ENCODE measurements at places on chromosomes 6 and 20.

DNA sequence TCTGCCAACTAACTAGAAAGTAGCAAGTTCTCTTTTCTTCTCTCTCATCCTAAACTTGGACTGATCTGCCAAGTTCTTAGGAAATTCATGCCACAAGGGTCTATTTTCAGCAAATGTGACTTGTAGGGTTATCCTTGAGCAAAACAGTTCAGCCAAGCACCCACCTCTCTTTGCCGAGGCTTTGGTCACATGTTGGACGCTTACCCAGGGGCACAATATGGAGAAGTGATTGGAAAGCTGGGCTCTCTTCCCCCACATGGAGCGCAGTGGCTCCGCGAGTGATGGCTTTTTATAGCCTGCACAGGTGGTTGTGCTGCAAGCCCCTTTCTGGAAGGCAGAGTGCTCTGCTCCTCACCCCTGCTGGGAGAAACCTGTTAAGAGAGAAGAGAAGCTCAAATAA lies 47.7 kb upstream of the FNDC1 start:
- no peak for DNase-seq

- no peak for DNase-seq
Measured at GRCh38 chr20:11281240-11281639, 607.4 kb upstream of the JAG1 start.

DNA sequence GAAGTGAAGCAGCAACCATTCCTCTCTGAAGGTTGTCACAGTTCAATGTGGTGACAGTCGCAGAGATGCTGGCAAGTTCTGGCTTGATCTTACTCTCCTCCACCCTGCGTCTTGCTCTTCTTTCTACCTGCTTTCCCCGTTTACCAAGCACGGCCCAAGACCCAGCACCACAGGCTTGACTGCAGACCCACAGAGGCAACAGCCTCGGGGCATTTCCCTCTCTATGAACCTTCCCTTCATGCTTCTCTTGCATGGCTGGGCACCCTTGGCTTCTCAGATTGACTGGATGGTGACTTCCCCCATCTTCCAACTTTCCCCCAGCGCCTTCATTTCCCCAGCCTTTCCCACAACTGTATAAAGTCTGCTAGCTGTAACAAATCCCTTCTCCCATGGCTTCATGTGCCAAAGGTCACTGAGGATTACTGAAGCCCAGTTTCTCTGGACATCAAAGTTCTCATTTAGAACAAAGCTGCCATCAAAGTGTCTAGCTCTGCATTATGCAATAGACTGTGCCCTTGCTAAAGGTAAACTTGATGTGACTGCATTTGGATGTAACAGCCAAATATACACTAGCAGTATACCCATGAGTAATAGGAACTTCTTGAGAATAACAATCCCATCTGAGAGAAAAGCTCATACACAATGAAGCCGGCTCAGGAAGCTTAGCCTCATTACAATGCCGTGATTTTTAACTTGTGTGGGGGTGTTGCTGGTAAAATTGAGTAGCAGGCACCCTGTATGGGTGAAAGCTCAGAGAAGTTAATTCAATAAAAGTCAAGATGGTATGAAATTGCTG lies 723.1 kb upstream of the FLRT3 start:
- no peak for DNase-seq

DNA sequence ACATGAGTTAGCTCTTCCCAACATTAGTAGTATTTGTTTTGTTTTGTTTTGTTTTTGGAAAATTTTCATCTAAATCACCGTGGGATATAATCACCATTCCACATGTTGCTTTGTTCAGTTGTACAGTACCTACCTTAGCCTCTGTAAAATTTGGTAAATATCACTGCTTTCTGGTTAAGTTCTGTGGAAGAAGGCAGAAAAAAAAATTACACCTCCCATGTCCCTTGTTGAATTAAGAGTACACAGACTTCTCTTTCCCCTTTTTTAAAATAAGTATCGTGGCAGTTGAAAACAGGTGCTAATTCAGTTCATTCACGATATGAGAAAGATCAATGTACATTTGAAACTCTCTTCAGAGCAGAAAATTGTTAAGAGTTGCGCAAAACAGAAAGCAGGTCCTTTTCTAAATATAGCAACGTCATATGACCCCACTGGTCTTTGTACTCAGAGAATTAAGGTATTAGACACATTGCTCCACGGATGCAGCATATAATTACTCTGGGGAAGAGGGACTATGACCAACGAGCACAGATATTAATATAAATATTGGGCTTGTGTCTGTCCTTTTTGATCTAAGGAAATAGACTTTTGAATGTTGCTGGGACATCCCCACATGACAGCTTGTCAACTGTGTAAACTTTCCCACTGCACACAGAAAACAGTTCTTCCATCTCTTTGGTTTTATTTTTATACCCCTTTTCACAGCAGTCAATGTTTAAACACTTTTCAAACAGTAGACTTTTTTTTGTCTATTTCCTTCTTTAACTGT lies 58.6 kb upstream of the ZNF217 start:
- DNase-seq, result no peak

DNA sequence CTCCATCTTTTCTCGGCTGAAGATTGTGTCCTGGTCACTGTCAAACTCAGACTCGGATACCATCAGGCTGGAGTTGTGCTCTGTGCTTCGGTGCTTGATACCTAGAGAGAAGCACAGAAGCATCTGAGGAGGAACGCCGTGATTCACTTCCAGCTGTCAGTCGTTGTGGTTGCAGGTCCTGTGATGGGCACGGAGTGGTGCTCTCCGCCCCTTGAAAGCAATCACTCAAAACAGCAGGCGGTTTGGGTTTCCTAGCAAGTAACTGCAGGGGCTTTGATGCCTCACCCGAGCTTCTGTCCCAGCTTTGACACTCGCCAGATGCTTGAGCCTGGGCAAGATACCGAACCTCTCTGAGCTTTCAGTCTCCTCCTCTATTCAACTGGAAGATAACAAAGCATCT lies 52.5 kb downstream of the ALDH5A1 start:
- DNase-seq, result no peak

DNA sequence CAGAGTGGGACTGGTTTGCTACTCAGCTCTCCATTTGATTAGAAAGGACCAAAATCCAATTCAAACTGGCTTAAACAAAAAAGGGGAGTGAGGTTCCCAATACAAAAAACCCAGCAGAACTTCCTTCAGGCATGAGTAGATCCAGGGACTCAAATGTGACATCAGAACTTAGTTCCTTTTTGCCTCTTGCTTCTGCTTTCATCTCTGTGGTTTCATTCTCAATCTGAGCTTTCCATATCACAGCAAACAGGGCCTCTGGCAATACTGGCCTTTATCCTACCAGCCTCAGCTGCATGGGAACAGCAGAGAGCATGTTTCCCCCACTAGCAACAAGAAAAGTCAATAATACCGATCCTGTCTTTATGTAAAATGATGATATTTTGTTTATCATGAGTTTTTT lies 28.6 kb upstream of the PRELID3B start:
- DNase-seq, result no peak

GRCh38 chr6:169070506-169071176 lies 183.0 kb downstream of the THBS2 start:
- no peak for DNase-seq

GRCh38 chr6:117169064-117169665 lies 96.2 kb upstream of the VGLL2 start:
- no peak for DNase-seq

DNA sequence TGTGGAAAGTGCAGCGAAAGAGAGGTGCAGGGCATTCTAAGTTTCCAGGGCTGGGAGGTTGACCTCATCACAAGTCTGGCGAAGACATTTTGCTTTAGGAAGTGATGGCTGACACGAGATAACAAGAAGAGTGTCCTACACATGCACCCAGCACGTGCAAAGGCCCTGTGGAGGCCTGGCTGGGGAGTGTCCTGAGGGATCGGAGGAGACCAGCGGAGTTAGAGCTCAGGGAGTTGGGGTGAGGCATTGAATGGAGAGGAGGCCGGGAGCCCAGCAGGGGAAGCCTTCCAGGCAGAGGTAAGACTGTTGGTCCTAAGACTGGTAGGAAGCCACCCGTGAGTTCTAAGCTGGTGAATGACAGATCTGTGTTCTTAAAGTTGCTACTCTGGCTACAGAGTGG lies 58.4 kb downstream of the PPP1R14C start:
- no peak for DNase-seq

GRCh38 chr20:7858734-7859250 lies 81.5 kb downstream of the HAO1 start:
- DNase-seq, result no peak

GRCh38 chr6:122098201-122098678 lies 301.2 kb upstream of the HSF2 start:
- no peak for DNase-seq

GRCh38 chr6:134609716-134610261 lies 291.9 kb upstream of the SGK1 start:
- no peak for DNase-seq

DNA sequence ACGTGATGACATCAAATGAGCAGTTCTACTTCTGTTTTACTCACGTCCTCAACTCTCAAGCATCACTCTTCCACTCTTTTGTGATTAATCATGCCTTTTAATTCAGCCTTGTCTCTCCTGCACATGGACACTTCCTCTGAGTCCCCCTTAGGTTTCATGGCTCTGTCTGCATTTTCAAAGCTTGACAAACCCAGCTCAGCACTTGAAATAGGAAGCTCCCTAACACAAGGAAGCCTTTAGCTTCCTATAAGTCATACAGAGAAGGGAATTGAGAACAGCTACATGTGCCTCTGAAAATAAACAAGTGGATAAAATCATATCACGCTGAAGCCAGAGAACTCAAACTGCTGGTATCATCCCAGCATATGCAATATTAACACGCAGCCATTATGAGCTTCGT lies 21.2 kb downstream of the KIF16B start:
- DNase-seq, result no peak

DNA sequence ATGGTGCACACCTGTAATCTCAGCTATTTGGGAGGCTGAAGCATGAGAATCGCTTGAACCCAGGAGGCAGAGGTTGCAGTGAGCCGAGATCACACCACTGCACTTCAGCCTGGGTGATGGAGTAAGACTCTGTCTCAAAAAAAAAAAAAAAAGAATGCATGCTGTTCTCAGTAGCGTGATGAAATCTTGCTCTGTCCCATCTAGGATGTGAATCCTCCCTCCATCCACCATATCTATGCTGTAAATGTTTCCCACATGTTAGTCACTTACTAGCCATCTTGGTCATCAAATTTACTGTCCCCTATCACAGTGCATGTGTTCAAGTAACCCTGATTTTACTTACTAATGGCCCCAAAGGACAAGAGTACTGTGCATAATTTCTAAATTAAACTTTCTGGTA lies 315.4 kb upstream of the TBX18 start:
- no peak for DNase-seq

DNA sequence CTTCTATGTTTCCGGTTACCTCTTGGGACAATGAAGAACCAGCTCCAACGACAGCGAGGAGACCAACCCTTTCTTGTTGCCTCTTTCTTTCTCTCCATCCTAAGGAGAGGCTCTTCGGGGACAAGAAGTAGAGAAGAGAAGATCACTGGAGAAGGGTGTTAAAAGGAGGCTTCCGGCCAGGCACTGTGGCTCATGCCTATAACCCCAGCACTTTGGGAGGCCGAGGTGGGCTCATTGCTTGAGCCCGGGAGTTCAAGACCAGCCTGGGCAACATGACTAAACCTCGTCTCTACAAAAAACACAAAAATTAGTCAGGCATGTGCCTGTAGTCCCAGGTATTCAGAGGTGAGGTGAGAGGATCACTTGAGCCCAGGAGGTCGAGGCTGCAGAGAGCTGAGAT lies 90.8 kb upstream of the TNFAIP3 start:
- DNase-seq, result no peak

DNA sequence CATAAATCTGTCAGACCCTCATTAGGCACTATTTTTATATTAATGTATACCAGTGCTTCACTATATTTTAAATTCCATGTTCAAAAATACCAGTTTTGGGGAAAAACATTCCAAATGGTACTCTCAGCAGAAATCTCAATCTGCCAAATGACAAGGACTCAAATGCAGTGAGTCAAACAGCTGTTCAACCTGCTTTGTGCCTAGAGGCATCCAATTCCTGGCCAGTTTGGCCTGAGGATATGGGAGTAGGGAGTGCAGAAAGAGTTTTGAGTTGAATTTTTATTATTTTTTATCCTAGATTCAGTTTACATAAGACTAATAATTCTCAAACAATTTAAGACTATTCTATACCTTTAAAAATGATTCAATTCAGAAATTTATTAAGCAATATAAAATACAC lies 216.8 kb downstream of the LAMA2 start:
- no peak for DNase-seq

DNA sequence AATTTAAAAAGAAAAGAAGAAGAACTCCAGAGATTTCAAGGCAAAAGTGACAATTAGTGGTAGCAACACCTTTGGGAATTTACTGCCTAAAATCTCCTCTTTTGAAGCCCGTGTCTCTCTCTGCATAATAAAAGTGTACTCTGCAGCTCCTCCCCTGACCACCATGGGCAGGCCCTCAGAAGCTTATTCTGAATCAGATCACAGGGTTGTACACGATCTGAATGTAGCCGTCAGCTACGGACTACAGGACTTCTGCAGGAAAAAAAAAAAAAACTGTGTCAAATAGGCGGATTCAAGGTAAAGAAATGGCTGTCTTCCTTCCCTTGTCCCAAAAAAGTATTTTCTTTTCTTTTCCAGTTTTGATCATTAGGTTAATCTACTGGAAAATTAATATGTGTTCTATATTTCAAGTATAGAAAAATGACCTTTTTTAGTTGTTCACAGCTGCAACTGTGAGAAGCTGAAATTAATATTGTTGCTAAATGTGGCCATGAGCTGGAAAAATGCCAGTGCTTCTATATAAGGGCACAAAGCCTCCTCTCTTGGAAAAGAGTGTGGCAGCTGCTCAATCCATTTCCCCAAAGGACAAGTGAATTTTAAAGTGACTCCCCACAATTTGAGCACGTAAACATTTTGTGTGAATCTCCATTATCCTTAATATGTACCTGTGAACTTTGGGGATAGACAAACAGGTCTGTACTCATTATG lies 397.4 kb downstream of the C6orf118 start:
- DNase-seq, result no peak

GRCh38 chr6:168581236-168581635 lies 140.3 kb downstream of the SMOC2 start:
- no peak for DNase-seq

DNA sequence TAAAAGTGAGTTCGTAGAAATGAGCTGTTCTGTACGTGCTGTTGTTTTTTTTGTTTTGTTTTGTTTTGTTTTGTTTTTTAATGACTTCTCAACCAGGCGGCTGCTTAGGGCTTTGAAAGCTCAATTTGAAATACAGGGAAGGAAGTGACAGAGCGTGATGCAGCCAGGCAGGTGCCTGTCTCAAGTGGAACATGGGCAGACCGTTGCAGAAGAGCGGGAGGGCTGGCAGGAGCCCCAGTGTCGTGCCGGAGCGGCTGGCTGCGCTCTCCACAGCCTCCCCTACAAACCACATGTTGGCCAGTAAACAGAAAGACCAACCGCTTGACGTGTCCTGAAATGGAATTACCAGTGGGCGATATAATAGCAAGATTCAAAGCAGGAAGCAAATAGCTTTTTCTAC lies 164.9 kb upstream of the RREB1 start:
- peak; percentile 65 for DNase-seq

GRCh38 chr6:134622382-134623173 lies 304.7 kb upstream of the SGK1 start:
- DNase-seq, result no peak
